Glomerular endothelial cell (primary cell): ENCODE measurements at places on chromosomes 2 and 18. TPM values are rescaled to one million over a fixed set of nuclear protein-coding genes. Genes with fewer than 3 reads are reported as not detected.

DNA sequence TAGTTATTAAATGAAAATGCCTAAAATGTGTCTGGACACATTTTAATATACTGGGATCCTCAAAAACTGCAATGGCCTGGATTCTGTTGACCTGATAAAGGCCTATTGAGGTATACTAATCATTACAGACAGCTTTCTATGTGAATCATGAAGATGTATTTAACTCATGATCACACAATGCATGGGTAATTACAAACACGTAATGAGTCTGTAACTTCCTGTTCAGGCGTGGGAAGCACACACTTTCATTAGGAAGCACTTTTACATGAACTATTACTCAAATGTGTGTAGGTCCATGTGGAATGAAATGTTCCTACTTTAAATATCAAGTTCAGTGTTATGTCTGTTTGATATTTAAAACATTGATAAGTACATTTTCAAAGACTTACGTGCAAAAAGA, 108.7 kb downstream of the NCKAP5 start:
- DNase-seq = no peak

- no peak for DNase-seq
Measured at GRCh38 chr2:54568876-54569321, 112.8 kb downstream of the SPTBN1 start.

PARD6G gene
- total RNA-seq = 5.1 and 5.4 TPM in 2 replicates

- no peak for DNase-seq
Measured at GRCh38 chr2:64989982-64990614, 899 bp downstream of the SLC1A4 start.

MALL gene
- 94.9 and 197 TPM in 2 replicates for total RNA-seq

- DNase-seq = peak; percentile 71
Measured at GRCh38 chr18:75230163-75231052, 19.8 kb downstream of the TSHZ1 start.

- DNase-seq = no peak
Measured at GRCh38 chr2:215772003-215772402, 241.3 kb downstream of the MREG start.

DIPK1C gene
- total RNA-seq = not detected in 2 replicates

DNA sequence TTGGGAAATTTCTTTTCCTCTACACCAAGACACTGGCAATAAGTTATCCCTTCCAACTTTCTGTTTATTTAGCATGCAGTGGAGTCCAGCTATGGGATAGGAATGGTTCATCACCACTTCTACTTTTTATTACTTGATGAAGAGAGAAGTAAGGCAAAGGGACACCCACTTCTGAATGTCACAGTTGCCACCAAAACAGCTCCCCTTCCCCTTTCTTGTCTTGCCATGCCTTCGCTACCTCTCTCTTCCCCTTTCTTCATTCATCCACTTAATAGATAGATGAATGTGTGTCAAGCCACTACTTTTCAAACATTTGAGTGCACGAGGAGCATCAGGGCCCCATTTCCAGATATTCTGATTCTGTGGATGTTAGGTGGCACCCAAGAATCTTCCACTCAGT, 59.6 kb downstream of the KCTD18 start:
- DNase-seq = no peak

DNA sequence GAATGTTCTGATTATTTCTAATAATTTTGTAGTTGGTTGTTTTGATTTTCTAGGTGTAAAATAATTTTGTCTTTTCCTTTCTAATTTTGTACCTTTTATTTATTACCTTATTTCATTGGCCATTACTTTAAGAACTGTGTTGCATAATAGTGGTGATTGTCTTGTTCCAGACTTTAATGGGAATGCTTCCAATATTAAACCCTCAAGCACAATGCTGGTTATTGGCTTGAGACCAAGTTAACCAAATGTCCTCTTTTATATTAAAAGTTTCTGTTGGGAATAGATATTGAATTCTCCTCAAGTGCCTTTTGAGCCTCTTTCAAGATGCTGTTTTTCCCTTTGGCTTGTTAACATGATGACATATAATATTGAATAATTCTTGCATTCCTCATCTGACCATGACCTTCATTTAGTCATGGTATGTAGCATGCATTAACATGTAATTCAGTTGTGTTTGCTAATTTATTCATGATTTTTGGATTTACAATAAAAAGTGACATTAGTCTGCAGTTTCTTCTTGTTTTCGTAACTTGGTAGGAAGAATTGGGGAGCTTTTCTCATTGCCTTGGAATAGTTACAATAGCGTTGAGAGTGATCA, 141.7 kb downstream of the DIS3L2 start:
- DNase-seq = no peak

SKA1 gene
- total RNA-seq = 1.7 and 9.8 TPM in 2 replicates

DNA sequence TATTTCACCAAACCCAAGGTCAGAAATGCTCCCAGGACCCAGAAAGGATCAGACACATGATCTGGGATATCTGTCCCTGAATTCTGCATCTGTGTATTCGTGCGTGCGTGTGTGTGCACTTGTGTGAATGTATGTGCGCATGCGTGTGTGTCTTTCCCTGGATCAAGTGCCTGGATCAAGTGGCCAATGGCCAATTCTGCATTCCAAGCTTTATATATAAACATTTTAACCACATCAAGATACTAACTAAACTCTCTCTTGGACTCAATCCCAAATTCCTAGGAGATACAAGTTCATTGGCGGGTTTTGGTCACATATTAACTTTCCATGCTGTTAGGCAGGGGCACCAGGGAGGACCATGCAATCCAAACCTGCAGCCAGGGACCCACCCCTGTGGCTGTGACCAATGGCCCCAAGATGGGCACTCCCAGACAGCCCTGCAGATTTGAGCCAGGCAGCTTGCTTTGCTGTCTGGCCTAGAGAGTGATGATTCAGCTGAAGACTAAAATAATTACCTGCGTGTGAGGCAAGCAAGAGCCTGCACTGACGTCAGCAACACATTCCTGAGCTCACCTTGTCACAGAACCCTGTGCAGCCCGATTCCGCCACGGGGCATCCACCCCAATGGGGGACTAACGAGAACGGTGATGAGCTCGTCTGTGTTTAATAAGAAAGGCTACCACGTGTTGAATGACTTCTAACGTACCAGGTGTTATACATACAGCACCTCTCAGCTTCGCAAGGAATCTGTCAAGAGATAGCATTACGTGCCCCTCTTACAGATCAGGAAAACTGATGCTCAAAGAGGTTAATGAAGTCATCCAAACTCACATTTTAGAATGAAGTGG, 45.3 kb upstream of the ROCK2 start:
- DNase-seq = no peak

VWA3B gene
- total RNA-seq = not detected in 2 replicates

DNA sequence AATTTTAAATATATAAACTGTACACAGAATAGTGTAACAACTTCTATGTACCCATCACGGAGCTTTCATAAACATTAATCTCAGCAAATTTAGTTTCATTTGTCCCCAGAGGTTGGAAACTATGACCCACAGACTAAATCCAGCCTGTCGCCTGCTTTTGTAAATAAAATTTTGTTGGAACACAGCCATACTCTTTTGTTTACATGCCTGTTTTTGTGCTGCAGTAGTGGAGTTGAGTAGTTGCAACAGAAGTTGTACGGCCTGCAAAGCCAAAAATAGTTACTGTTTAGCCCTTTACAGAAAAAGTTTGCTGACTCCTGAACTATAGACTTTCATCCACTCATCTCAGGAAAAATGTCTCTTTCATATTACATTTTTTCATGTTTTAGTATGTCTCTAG, 39.8 kb downstream of the RBM45 start:
- no peak for DNase-seq

- peak; percentile 80 for DNase-seq
Measured at GRCh38 chr2:173027181-173028128, 48.2 kb upstream of the MAP3K20 start.

PLEK gene
- total RNA-seq = 0.12 TPM in 1 of 2 replicates, not detected in the other

COL6A3 gene
- 59.2 and 244 TPM in 2 replicates for total RNA-seq

DNA sequence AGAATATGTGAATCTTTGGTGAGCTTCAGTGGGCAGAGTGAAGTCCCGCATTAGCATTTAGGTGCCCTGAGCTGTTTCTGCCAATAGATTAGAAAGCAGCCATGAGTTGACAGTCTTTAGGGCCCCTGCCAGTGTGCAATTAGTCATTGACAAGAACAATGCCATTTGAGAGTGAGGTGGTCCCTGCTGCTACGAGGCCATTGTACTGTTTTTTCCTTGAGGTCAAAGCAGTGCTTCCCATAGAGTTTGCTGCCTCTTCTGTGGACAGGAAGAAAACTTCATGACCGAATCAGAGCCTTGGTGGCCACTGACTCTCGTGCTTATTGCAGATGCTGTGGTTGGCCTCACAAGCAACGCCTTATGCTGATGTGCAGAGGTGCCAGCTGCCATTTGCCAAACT, 102.7 kb downstream of the SH3BP4 start:
- DNase-seq = no peak

GRCh38 chr2:128180031-128180430, 89.0 kb downstream of the UGGT1 start:
- DNase-seq = no peak

DNA sequence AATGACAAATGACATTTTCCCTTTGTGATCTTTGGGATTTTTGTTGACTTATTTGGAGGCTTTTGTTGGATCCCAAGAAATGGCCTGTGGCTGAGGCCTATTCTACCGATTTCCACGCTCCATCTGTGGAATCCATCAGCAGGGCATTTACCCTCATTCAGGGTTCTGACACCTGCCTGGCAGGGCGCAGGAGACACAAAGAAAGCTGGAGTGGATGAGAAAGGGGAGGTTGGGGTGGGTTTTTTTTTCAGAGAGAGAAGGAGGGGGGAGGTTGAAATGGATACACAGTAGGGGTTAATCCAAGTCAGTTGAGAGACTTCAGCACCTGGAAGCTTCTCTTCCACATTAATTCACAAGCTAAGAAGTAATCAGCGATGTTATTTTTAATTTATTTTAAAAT, 59.7 kb downstream of the PAX3 start:
- DNase-seq = no peak

GRCh38 chr18:35192415-35192814, 48.4 kb upstream of the ZNF397 start:
- DNase-seq = no peak

- DNase-seq = no peak
Measured at GRCh38 chr2:164697688-164698461, 76.6 kb upstream of the GRB14 start.

KIF5C gene
- 0.58 and 1.6 TPM in 2 replicates for total RNA-seq

DNA sequence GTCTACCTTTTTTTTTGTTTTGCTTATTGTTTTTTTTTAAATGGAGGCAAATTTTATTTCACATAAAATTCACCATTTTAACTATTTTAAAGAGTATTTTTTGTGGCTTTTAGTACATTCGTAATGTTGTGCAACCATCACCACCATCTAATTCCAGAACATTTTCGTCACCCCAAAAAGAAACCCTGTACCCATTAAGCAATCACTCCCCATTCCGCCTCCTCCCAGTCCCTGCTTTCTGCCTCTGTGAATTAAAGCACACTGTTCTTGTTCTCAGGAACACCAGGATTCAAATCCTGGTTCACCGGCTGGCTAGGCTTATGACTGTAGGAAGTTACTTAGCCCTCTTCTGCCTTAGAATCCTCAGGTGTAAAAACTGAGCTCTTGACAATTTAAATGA, 36.9 kb upstream of the EPAS1 start:
- DNase-seq = no peak

DNA sequence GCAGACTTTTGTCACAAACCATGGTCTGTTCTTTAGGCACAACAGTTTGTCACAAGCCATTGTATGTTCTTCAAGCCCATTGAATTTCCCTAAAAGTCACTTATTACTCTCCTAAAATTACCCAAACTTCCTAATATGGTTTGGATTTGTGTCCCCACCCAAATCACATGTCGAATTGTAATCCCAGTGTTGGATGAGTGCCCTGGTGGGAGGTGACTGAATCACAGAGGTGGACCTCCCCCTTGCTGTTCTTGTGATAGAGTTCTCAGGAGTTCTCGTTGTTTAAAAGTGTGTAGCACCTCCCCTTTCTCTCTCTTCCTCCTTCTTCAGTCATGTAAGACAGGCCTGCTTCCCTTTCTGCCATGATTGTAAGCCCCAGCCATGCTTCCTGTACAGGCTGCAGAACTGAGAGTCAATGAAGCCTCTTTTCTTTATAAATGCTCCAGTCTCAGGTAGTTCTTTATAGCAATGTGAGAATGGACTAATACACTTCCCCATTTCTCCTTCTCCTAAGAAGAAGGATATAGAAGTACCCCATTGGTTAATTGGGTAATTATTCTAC, 11.2 kb upstream of the GYPC start:
- no peak for DNase-seq

GRCh38 chr2:109654326-109655050, 40.3 kb downstream of the SOWAHC start:
- DNase-seq = no peak

POTEJ gene
- not detected in 2 replicates for total RNA-seq

DNA sequence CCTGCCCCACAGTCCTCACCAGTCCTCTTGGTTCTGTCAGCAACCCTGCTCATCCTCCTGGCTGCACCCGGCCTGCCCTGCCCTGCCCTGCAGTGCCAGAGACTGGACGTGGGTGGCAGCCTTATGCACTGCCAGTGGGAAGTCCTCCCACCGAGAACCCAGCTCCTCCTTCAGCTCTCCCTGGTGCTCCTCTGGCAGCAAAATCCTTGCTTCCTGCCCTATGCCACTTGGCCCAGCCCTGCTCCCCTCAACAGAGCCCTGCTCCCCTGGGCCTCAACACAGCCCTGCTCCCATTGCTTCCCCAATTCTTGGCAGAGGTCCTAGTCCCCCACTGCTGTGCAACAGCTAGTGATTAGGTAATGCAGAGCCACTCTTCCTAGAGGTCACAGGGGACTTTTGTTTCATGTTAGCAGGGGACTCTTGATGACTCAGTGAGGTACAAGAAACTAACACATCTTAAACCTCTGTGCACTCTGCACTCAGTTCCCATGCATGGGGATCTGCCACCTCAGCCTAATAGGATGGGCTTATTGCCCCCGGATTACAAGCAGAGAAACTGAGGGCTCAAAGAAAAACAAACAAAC, 58.0 kb upstream of the EDAR start:
- DNase-seq = no peak

DNA sequence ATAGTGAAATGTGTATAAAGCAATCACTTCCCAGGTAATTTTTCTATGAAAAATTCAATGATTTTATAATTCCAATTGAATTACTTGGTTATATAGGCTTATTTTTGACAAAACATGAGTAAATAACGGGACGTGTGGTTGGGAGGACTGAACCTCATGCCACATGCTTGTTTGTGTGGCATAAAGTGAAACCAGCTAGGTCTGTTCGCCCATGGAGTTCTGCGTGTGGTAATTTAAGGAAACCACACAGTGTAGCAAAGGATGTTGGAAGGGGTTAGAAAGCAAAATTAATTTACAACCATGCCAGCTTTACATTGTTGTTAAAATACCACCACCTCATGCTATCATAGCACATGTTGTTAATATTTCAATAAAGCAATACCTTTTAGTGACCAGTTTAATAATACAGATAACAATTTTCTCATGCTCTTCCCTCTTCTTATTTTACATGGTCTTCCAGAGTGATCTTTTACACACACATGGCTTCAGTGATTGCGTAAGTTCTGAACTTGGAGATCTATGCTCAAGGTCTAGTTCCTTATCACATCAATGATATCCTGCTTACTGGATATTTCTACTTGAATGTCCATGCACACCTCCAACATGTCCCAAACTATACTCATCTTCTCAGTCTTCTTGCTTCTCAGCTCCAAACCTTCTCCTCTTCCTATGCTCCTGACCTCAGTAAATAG, 156.4 kb upstream of the ITGA4 start:
- no peak for DNase-seq
